ELR (cell line): ENCODE measurements at places on chromosomes 4 and X.

DNA sequence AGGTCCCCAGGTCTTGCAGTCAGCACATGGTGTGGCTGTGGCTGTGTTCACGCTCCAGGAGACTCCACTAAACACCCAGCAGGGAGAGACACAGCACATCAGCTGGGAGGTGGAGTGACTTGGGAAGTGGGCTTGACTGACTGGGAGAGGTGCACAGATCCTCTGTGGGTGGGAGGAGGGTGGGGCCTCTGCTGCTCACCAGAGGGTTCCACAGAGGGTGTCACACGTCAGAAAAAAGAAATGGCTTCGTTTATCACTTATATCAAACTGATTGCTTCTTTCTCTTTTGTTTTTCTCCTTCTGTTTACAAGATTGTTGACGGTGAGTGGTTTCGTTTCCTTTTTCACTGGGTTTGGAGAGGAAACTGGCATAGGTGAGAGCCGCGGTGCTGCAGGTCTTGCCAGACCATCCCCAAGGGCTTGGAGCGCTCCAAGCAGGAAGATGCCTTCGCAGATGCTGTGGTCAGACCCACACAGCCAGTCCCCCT, 24.8 kb upstream of the FAM193A start:
- DNase-seq = no peak

- DNase-seq = peak; percentile 85
Measured at GRCh38 chr4:147768113-147768512, 36.2 kb downstream of the ARHGAP10 start.

DNA sequence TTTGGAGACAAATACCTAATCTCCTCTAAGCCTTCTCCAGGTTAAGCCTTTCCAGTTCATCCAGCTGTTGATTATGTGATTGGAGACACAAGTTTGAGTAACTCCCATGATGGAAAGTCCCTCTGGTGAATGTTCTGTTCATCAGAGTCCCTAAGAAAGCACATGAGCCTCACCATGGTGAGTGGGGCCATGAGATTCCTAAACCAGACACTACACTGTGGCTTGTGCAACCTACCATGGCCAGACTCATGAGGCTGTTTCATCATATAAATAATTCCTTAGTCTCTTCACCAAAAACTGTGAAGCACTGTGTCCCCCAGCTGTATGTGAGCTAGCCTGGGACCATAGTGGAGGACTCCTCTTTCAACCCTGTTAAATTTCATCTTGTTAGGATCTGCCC, 14.4 kb downstream of the PKD2 start:
- no peak for DNase-seq

- no peak for DNase-seq
Measured at GRCh38 chr4:110799211-110799610, 176.3 kb upstream of the PITX2 start.

GRCh38 chr4:103478734-103479133, 241.1 kb downstream of the TACR3 start:
- DNase-seq = peak; percentile 34

- DNase-seq = no peak
Measured at GRCh38 chr4:122118243-122118642, 33.9 kb upstream of the BLTP1 start.

DNA sequence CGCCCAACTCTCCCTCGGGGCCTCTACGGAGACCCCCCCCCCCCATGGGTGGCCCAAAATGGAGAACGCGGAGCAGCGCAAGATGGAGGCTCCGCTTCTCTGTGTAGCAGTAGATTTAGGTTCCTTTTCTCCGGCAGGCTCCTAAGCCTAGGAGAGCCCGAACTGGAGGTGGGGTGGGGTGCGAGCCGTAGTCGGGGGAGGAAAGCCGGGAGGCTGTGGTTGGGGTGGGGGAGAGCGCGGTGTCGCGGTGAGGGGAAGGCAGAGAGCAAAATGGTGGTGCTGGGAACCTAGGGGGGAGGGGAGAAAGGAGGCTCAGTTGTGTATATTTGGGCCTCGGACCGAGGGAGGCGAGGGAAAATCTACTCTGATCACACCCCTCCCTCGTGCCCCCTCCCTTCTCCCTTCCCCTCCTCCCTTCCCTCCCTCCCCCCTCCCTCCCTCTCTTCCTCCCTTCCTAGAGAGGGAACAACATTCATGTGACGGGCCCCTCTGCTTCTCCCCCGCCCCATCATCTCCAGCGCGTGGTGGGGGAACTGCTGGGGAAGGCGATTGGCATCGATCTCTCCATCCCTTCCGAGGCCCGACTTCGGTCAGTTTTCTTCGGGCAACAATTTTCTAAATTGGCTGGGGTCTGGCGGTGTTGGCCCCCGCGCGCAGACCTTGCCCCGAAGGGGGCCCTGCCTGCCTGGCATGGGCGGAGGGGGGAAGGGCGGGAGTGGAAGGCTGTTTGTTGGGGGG, at the start of gene STAG2:
Gene STAG2 (plus strand): TSS at position 439 of the 738 bp plus-strand sequence. CDS start 60,922 bp downstream, outside the sequence.
- DNase-seq = peak; percentile 88

- peak; percentile 63 for DNase-seq
Measured at GRCh38 chrX:106874075-106874474, 29.1 kb downstream of the RIPPLY1 start.

GRCh38 chr4:165520086-165520485, 141.3 kb downstream of the CPE start:
- no peak for DNase-seq

- no peak for DNase-seq
Measured at GRCh38 chr4:101125045-101125942, 222.0 kb downstream of the PPP3CA start.

GRCh38 chrX:150635952-150636351, 57.2 kb upstream of the MTMR1 start:
- peak; percentile 88 for DNase-seq

DNA sequence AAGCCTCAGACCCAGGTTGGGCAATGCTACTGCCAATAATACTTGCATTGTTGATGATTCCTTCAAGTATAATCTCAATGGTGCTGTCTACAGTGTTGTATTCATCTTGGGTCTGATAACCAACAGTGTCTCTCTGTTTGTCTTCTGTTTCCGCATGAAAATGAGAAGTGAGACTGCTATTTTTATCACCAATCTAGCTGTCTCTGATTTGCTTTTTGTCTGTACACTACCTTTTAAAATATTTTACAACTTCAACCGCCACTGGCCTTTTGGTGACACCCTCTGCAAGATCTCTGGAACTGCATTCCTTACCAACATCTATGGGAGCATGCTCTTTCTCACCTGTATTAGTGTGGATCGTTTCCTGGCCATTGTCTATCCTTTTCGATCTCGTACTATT, 7.4 kb downstream of the LPAR4 start:
- DNase-seq = no peak

GRCh38 chrX:24902806-24903205, 113.0 kb downstream of the ARX start:
- DNase-seq = peak; percentile 74

- DNase-seq = peak; percentile 60
Measured at GRCh38 chr4:158255727-158256324, 45.5 kb downstream of the TMEM144 start.

DNA sequence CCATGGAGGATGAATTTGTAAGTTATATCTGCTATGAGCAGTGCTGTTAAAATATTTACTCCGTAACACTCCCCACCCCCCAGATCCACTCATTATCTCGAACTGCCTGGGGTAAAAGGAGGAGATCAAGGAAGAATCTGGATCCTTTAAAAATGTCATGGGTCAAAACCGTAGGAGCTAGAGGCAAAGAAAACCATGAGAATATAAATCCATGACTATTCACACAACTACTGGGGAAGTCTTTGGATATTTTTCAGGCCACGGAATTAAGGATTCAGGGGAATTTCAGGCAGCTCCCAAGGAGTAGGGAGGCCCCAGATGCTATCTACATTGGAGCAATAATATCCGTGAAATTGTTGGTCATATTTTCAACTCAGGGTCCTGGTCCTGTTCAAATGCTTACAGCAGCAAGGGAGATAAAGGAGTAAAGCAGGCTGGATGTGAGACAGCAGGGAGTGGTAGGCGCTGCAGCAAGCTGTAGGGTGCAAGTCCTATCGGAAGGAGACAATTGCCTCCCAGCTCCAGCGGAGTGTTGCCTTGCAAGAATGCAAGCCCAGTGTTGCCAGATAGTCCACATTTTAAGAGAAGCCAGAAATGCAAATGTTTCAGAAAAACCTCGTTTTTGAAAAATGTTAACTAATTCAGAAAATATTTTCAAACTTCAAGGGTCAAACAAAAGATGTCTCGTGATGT, 116.2 kb upstream of the KIT start:
- peak; percentile 20 for DNase-seq

DNA sequence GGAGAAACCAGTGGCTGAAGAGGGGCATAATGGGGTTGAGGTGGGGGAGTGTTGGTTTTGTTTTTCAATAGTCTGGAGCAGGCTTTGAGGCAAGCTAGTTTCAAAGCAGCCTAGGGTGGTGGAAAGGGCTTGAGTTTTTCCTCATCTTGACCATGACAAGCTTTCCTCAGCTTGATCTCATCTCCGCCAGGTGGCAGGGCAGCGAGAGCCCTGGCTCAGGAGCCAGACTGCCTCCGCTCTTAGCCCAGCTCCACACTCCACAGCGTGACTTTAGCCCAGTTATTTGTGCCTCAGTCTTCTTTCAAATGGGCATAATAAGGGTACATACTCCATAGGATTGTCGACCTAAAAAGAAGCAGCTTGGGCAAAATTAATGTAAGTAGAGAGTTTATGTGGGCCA, 29.9 kb upstream of the SOWAHD start:
- no peak for DNase-seq

DNA sequence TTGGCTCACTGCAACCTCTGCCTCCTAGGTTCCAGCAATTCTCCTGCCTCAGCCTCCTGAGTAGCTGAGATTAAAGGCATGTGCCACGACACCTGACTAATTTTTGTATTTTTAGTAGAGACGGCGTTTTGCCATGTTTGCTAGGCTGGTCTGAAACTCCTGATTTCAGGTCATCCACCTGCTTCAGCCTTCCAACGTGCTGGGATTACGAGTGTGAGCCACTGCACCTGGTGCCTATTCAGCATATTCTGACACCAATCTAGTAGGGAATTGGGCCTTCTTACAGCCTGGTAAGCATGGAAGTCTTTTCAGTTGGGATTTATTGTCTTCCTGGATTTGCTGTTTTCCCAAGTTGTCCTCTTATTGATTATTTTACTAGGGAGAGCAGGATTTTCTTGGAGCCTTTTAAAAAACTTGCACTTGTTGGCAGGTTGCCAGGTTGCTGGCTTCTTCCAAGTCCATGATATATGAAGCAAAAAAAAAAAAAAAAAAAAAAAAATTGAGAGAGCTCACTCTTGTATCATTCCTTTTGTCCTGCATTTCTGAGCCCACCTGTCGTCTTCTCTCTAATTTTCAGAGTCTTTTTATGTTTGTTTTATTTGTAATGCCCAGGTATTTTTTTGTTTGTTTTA, 43.7 kb downstream of the TMPRSS11E start:
- no peak for DNase-seq

GRCh38 chr4:153594210-153594609, 89.9 kb upstream of the TLR2 start:
- DNase-seq = peak; percentile 3

DNA sequence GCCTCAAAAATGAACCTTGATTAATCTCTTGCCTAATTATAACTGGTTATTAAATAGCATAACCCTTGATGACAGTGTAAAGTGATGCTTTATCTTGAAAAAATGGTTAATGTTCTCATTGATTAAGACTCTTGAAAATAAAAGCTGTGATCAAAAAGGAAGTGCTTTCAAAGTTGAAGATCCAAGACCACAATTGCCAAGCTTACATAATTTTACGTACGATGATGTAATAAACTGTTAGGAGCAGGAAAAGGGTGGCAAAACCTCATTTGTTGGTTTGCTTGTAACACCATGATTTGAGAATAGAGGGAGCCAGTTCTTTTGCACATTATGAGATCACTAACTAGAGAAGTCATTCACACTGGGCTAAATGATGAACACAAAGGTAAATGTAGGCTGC, 322.2 kb downstream of the ADGRL3 start:
- DNase-seq = no peak

- no peak for DNase-seq
Measured at GRCh38 chrX:40415675-40416074, 165.1 kb upstream of the ATP6AP2 start.

- no peak for DNase-seq
Measured at GRCh38 chr4:189237340-189237739, 703.3 kb upstream of the FRG1 start.

DNA sequence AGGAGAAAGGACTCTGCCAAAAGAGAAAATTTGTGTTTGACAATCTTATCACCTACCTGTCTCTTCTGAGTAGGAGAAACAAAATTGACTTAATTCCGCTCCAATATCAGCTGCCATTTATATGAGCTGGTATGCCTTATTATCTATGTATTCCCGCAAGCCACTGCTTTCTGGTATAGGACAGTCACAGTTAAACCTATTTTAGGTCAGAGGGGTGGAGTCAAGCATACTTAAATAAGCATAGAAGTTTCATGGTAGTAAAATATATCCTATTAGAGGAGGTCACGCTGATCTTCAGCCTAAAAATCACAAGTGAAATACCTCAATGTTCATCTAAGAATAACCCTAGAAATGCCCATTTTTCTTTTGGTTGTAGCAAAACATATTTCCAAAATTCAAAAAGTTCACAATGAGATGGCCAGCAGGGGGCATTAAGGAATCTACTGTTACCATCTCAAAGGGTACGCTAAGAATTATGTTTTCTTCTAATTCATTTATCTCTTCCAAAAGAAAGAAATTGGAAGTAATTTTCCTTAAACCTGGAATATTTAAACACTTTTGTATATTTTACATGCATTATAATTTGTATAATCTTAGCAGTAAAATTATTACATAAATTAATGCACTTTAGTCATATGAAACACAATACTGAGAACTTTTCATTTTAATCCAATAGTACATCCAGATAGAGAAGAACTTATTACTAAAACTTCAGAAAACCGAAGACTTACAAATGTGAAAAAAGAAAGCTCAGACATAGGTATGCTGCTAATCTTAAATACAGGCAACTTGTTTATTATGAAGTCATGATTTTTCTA, 10.5 kb downstream of the PPAT start:
- peak; percentile 56 for DNase-seq

DNA sequence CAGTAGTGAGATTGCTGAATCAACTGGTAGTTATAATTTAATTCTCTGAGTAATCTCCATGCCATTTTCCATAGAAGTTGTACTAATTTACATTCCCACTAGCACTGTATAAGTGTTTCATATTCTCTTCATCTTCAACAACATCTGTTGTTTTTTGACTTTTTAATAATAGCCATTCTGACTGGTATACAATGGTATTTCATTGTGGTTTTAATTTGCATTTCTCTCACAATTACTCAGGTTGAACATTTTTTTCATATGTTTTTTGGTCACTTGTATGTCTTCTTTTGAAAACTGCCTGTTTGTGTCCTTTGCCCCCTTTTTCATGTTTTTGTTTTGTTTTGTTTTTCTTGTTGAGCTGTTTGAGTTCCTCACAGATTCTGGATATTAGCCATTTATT, 880.2 kb downstream of the RAPGEF2 start:
- peak; percentile 39 for DNase-seq

GRCh38 chr4:38531141-38531727, 132.8 kb upstream of the KLF3 start:
- DNase-seq = no peak

GRCh38 chrX:56222473-56223000, 9.6 kb upstream of the KLF8 start:
- no peak for DNase-seq

GRCh38 chr4:111802191-111802590, 343.1 kb upstream of the FAM241A start:
- peak; percentile 45 for DNase-seq
